ENCODE measurements at places on chromosomes 16 and 17.

DNA sequence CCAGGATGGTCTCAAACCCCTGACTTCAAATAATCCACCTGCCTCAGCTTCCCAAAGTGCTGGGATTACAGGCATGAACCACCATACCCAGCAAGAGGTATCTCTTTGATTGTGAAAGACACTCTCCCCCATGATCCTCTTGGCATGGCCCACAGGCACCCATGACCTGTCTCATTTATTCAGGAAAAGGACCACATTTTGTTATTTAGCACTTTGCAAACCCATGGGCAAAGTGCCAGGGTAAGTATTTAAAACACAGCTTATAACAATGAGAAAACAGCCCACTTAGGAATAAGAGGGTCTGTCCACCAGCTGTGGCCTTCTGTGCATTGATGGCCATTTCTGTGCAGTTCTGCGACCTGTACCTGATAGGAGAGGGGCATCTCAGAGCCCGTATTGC is 12.8 kb upstream of the AKTIP start:
- no peak for DNase-seq

- DNase-seq = no peak
These were observed 12.8 kb downstream of the PIMREG start for GRCh38 chr17:6456914-6457687.

DNA sequence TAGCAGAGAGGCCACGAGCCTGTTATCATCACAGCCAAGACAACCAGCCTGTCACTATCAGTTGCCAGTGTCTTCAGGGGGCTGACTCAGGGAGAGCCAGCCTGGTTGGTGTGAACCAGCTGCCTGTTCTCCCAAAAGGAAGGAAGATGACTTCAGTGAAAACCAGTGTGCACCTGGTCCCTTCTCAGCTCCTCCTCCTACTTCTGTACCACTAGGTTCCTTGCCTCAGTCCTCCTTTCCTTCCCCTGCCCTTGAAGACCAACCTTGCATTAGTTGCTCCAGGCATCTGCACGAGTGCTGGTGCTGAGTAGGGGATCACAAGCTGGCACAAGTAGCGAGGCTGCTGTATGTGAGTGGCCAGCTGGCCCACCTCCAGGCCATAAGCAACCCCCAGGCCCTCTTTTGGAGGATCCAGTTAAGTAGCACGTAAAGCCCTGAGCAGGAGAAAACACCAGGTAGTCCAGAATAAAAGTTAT is 8.5 kb downstream of the TUBG1 start:
- DNase-seq = no peak

DNA sequence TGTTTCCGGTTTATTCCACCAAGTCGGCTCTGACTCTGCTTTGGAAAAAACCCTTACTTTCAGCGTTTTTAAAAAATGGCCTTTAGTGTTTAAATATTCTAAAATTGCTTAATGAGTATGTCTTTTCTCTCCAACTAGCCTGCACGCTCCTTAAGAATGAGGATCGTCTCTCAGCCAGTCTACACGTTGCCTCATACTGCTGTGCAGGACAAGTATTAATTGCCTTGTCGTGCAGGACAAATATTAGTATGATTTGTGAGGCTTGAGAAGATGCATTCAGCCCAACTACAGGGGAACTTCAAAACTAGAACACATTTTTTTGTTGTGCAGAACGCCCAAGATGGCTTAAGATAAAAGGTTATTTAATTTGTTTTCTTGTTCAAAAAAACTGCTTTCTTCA is 61.2 kb downstream of the MARCHF10 start:
- no peak for DNase-seq
